Stimulated activated naive CD4-positive, alpha-beta T cell treated with Interleukin-2 at 50 U/mL for 16 hours (primary cell): ENCODE measurements at places on chromosomes 1 and 21.
A peak's percentile ranks its signal among the peaks of the same experiment; 100 is the strongest.

- DNase-seq = no peak
These were observed 38.8 kb downstream of the EGLN1 start for GRCh38 chr1:231383159-231383860.

DNA sequence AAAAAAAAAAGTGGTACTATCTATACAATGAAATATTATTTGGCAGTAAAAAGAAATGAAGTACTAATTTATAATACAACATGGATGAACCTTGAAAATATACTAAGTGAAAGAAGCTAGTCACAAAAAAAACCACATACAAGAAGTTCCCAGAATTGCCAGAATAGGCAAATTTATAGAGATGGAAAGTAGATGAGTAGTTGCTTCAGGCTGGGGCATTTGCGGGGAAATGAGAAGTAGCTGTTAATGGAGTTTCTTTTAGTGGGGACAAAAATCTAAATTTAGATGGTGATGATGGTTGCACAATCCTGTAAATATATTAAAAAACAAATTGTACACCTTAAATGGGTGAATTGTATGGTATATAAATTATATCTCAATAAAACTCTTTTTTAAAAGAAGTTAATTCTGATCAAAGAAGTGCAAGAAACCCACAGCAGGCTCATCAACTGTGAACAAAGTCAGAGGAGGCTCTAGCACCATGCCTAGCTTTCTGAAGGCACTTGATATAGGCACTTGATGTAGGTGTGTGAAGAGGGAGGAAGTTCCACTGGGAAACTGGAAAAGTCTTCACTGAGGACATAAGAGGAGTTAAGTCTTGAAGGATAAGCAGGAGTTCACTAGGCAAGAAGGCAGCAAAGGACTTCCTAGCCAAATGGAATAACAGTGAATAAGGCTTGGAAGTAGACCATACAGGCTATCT, 52.5 kb downstream of the DMAP1 start:
- DNase-seq = no peak

DNA sequence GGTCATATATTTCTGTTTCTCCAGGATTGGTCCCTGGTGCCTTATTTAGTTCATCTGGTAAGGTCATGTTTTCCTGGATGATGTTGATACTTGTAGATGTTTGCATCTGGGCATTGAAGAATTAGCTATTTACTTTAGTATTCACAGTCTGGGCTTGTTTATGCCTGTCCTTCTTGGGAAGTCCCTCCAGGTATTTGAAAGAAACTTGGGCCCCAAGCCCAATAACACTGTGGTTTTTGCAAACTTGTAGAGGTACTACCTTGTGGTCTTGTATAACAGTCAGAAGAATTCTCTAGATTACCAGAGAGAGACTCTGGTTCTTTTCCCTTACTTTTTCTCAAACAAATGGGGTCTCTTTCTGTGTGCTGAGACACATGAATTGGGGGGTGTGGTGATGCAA, 251.4 kb upstream of the B3GALT2 start:
- DNase-seq = no peak

DNA sequence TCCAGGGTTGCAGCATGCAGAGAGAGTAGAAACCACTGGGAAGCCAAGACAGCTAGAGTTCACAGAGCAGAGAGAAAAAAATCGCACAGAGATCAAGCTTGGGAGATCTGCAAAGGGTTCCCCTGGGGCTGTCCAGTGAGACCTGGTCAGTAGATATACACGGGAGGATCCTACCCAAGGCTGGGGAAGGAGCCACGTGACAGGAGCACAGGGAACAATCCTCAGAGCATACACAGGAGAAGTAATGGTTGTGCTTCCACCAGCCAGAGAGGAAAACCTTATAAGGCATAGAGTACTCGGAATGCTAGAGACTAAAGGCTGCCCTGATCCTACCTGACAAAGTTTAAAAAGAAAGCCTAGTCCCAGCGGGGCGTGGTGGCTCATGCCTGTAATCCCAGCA, 53.9 kb downstream of the GABPA start:
- DNase-seq = no peak

- no peak for DNase-seq
These were observed 36.9 kb upstream of the DISP1 start for GRCh38 chr1:222777977-222778376.

GRCh38 chr1:8439015-8439702, 121.2 kb downstream of the SLC45A1 start:
- DNase-seq = no peak

GRCh38 chr1:91929250-91929649, 20.0 kb upstream of the BRDT start:
- DNase-seq = no peak

- DNase-seq = no peak
These were observed 17.9 kb upstream of the ATP6V1G3 start for GRCh38 chr1:198558402-198558801.

DNA sequence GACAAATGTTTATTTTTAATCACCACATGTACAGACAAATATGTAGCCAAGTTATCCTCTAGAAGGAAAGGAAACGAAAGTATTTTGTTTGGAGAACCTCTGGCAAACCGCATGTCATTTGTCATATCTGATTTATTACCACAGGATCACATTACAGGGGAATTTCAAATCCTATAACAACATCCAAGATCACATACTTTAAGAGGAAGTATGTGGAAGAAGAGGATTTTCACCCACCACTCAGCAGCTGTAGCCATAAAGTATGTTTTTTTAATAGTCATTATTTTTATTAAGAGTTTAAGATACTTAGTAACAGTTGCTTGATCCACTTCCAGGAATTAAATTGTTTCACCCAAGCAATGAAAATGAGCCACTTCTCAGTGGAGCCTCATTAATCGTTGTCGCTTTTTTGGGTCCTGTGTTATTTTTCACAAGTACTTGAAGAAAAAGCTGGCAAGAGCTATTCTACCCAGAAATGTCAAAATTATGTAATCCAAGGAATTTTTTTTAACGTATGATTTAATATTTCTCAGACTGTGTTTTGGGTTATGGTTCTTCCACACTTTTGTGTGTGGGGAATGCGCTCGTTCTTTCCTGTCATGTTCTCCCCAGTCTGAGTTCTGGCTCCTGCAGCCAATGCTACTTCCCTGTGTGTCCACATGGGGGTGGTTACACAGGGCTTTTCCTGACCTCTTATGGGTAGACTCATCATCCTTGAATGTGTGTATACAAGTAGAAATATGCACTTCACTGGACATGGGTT, 6.9 kb downstream of the SERTAD4 start:
- DNase-seq = no peak

- DNase-seq = peak; percentile 45
These were observed 98.2 kb downstream of the PGBD5 start for GRCh38 chr1:230327892-230328284.

GRCh38 chr21:34962586-34963222, 86.4 kb downstream of the RUNX1 start:
- peak; percentile 21 for DNase-seq

DNA sequence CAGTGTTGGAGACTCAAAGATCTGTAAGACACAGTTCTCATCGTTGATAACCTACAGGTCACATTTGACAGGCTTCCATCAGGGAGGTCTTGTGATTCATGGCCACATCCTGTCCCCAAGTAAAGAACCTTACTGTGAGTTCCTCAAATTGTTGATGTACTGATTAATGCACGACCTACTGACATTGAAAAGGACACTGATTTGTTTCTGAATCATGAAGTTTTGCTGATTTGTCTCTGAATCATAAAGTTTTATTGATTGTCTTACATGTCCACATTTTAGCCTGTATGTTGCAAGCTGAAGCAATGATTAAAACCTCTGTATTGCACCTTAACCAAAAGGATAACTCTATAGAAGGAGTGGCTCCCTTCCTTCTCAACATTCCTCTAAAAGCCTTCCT, 476.3 kb upstream of the RUNX1 start:
- DNase-seq = no peak

DNA sequence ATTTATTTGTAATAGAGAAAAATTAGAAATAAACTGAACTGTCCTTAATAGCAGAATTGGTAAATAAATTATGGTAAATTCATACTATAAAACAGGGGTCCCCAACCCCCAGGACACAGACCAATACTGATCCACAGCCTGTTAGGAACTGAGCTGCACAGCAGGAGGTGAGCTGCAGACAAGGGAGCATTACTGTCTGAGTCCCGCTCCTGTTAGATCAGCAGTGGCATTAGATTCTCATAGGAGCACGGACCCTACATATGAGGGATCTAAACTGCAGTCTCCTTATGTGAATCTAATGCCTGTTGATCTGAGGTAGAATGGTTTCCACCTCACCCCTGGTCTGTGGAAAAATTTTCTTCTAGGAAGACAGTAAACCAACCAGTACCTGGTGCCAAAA, 7.5 kb downstream of the WDR47 start:
- DNase-seq = no peak

DNA sequence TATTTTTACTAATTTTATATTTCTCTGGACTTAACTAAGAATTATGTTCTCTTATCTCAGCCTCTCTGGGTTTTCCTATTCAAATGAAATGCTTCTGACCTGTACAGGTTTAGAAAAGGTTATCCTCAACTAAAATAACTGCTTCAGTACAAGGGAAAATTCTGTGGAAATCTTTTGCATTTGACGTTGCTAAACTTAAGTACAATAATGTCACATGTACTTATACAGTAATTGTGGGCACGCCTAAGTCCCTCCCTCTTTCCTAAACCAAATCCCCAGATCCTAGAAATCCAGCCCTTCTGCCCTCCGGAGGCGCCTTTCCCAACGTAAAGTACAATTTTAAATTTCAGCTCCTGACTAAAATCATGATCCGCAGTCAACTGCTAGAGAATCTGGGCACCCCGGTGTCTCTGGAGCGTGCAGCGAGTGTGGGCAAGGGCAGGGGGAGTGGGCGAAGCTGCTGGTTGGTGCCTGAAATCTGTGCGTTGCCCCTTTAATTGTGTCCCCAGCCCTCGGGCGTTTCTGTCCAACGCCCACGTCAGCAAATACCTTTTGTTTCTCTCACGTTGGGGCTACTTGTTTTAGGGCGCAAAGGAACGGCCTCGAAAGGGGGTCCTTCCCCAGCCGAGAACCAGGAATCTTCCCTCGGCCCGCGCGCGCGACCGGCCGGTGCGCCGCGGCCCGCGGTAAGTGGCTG, at the start of gene ZBTB8A:
Gene ZBTB8A (plus strand): TSS at position 541 of the 697 bp plus-strand sequence. CDS start 53,505 bp downstream, outside the sequence.
- no peak for DNase-seq

DNA sequence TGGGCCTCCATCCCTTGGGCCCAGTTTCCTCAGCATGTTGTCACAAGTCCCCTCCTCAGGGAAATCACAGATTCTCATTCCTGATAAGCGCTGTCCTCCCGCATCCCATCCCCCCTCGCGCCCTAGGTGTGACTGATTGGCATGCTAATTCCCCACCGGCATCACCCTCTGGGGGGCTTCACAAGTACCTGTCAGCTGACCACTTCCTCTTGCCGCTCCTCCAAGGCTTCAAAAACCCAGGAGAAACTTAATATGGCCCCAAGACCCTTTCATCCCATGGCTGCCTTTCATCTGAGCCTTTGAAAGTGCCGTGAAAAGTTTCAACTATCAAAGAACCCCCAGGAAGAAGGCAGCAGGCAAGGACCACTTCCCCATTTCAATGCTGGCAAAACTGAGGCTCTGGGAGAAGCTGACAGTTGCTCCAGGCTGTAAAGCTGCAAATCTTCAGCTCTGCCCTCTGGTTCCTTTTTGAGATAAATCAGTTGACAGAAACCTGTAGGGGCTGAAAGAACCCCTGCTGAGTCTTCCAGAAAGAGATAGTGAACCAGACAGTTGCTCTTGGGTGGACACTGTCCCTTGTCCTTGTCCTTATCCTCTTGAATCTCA, 12.8 kb upstream of the MIXL1 start:
- DNase-seq = no peak

DNA sequence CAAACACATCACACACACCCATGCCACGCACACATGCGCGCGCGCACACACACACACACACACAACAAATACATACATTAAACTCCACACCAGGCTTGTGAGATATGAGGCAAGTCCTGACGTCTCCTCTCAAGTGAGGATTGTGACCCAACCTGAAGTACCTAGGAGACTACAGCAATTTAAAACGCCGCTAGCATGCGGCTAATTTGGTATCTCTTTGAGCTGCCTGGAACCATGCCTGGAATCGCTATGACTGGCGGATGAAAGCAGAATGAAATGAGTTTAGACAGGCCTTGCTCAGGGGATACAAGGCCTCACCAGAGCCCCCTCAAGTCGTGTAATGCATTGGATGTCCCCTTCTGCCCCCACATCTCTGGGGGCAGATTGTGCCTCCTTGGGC, 1.6 kb upstream of the RAB7B start:
- no peak for DNase-seq

DNA sequence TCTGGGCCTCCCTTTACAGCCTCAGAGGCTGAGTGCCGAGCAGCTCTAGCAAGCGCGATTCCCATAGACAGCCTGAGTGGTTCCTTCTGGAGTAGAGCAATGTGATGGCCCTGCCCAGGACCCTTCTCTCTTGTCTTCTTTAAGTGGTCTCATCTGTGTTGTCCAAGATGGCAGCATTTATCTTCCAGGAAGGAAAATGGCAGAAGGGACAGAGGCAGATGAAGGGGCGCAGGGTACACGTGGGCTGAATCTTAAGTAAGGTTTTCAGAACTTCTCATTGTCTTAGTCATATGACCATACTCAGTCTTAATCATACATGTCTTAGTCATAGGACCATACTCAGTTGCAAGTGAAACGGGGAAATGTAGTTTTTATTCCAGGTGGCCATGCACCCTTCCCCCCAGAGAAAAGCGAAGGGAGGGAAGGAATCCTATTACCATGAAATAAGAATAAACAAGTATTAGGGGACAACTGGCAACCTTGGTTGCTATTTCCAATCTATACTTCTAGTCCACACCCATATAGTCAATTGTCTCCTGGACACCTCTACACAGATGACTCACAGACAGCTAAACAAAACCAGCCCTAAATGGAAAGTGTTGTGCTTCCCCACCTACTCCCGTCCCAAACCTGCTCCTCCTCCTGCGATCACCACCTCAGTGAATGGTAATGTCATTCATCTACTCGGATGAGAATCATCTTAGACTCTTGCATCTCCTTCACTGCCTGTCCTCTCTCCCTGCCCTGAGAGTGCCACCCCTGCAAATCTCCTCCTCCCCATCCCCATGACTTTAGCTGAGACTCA, 13.3 kb downstream of the OVAAL start:
- peak; percentile 39 for DNase-seq

DNA sequence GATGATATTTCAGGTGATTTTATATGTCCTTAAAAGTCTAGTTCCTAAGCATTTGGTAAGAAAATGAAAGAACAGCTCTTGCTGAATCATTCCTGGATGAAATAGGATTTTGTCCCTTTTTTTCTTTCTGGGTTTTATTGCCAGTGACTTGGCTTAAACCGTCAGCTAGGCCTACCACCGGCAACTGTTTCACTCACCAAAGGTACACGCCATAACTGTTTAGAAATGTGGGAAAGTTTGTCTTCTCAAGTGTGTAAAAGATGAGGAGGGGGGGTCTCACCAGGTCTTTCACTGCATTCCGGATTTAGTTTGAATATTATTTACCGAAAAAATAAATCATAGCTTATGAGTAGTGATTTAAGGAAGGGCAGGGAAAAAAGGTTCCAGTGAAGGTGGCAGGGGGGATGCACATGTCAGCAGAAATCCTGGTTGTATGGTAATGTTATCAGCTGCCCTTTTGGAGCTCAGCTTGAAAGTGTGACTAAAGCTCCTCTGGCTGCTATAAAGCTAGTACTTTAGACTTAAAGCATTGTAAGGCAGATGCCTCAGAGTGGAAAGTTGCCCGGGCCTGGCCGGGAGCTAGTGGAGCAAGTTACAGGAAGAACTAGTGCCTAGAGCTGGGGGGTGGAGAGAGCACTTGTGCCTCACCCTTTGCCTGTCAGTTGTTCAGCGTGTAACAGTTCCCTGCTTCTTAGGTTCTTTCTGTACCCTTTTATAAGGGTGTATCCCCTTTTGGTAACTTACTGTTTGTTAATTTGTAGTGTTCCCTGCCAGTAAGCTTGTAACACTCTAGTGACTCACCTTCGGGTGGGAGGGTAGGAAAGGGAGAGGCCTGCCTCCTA, 3.1 kb downstream of the ATP1A1 start:
- DNase-seq = peak; percentile 11

GRCh38 chr1:96992871-96993270, 271.3 kb downstream of the PTBP2 start:
- DNase-seq = no peak
